ENCODE measurements at places on chromosomes 5 and 9. TPM values are rescaled to one million over a fixed set of nuclear protein-coding genes. Genes with fewer than 3 reads are reported as not detected.

PRRC2B gene
- 241 TPM for total RNA-seq

PTGR1 gene
- 2.0 TPM for total RNA-seq

CATSPER3 gene
- 0.50 TPM for total RNA-seq

IL5 gene
- total RNA-seq, result not detected

SHISAL2B gene
- total RNA-seq, result not detected

PFN3 gene
- not detected for total RNA-seq

KCNN2 gene
- not detected for total RNA-seq

TMC1 gene
- total RNA-seq, result not detected

ORM1 gene
- total RNA-seq, result not detected

Measured in T-helper 17 cell (primary cell).